ENCODE measurements at places on chromosomes 6 and 20.

GRCh38 chr6:72649032-72649984 lies 27.4 kb downstream of the KCNQ5 start:
- DNase-seq: no peak

DNA sequence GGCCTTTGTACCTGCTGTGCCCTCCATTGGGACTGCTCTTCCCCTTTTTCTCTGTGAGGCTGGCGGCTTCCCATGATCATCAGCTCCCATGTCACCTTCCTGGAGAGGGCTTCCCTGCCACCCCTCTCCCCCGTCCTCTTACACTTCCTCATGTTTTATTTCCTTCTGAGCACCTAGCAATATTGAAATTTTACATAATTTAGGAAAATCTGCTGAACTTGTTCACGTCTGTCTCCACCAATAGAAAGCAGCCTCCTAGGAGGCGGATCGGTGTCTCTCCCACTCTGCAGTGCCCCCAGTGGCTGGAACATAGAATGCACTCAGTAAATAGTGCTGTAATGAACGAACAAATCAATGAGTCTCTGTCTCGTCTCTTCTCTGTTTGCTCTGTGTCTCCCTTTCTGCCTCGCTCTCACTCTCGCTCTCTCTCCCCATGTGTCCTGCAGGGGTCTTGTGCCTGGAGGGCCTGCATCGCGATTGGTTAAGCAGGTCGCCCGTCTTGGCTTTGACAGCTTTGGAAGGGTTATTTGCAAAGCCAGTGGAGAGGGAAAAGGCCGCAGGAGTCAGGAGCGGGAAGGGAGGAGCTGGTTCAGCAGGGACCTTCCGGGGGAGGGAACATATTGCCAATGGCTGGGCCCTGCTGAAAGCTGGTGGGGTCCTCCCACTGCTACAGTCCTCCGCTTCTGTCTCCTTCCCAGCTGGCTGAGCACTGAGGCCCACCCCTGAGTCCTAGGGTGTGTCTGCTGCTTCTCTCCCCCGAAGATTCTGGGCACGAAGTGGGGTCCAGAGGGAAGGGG lies 12.1 kb upstream of the OCSTAMP start:
- peak; percentile 65 for DNase-seq

- peak; percentile 7 for DNase-seq
These were observed 467.4 kb upstream of the PLCB4 start for GRCh38 chr20:8601542-8601912.

DNA sequence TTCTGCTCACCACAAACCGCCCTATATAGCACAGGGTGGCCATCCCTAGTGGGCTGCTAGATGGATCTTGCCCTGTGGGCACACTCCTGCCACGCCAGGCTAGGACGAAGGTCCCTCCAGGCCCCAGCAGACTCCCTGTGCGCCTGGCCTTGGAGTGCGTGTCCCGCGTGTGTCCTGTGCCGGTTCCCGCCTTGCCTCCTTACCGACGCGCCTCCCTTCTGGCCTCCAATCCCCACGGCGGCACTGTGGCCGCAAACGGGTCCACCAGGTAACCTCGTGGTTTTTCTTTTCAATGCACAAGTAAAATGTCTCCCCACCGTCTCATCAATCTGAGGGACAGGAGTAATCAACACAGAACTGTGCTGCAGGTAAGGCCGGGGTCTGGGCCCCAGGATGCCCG lies 133.8 kb upstream of the PHACTR3 start:
- DNase-seq: no peak

GRCh38 chr6:17466707-17467106 lies 73.3 kb downstream of the CAP2 start:
- DNase-seq: no peak

DNA sequence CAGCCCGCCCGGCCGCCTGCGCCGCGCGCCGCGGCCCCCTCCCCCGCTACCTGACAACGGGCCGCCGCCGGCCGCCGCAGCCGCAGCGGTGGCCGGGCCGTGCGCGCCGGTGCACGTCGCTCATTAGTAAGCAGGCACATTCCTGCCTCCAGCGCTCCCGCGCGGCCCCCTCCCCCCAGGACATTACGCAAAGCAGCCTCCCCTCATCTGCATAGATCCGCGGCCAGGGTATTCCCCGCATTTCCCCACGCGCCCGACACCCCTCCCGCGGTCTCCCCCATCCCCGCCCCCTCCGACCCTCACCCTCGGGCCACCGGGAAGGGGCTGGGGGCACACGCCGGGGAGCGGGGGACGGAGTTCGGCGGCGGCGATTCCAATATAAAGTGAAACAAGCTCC lies at the start of gene HIVEP2:
Gene HIVEP2, minus strand, starts transcription at position 128 of the 397 bp plus-strand sequence. CDS start 170,438 bp downstream, outside the sequence.
- DNase-seq: peak; percentile 87

DNA sequence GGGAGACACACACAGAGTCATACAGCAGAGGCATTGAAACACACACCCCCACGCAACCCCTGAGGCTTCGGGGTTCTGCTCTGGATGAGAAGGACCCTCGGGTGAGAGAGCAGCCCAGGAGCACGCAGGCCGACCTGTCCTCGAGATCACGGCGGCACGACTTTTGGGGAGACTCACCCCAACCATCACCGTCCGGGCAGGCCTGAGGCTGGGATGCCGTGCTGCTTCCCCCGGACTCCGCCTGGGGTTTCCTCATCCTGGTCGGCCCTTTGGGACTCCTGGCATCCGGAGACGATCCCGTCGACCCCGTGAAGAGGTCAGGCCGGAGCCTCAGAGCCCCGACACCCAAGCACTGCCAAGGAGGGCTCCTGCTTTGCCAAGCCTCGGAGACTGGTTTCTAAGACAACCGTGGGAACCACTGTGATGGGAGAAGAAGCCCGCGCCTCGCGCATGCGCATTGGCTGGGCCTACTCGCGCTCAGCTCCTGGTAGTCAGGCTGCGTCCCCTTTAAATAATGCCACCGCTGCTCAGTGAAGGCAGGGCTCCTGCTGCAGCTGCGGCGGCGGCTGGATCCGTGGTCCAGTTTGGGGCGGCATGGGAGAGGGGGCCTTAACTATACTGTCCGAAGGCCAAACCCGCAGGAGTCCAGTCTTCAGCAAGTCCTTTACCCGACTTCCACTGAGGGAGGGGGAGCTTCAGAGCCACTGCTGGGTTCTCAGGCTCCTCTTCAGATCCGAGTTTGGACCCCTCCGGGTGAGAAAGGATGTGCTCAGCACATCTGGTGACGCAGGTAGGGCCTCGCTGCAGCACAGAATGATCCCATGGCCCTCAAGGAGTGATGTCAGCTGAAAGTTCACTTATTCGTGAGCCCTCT lies 171.4 kb upstream of the ZNF337 start:
- no peak for DNase-seq

- no peak for DNase-seq
These were observed 31.2 kb downstream of the MUC22 start for GRCh38 chr6:31041372-31041974.

Data from CD14-positive monocyte (primary cell).